ENCODE measurements at places on chromosomes 4 and X.

GRCh38 chrX:19121898-19122640 lies at the start of gene ADGRG2:
ADGRG2 (minus strand) TSS chrX:19122468; CDS start chrX:19068834, 53,634 bp downstream.
- no peak for DNase-seq

- DNase-seq, result no peak
Measured at GRCh38 chr4:89836031-89836745, 773 bp downstream of the SNCA start.

DNA sequence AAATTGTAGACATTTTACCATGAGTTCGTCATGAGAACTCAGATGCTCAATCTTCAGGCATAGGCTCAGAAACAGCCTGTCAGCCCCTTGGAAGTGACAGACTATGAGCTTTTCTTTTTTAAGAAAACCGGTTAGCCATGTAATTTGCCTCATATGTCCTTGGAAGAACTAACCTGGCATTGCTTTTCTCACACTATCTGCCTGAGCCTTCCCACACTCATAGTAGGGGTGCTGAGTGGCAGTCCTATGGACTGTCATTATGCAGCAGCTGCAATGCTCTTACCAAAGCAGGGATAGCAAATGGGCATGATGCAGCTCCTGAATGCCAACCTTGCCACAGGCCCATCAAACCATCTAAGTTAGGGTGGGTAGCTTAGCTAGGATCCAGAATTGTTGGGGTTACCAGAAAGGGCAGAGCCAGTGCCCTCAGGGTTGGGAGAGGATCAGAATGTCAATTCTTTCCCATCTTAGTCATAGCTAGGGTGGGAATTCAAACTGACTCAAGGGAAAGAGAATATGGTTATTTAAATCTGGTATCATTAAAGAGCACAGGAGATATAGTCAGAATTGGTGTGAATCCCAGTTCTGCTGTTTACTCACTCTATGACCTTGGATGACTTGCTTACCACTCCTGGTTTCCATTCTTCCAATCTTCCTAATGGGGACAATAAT lies 230.6 kb upstream of the CPEB2 start:
- no peak for DNase-seq

GRCh38 chr4:110296892-110297291 lies 98.5 kb upstream of the ELOVL6 start:
- no peak for DNase-seq

DNA sequence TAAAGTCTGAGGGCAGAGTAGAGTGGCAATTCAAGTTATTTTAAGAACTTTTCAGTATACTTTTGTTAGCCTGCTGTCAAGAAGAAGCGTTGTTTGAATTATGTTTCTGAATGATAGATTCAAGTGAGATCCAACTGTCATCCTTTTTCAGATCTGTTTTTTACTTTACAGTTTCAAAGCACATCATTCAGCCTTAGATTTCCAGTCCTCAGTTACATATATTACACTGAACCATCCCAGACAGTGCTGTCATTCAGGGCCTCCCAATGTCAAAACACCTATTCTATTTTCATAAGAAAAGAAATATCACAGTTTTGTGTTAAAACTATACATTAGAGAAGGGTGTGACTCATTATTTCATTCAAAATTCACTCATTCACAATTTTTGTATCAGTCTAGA lies 856.9 kb downstream of the ADGRL3 start:
- DNase-seq, result no peak

DNA sequence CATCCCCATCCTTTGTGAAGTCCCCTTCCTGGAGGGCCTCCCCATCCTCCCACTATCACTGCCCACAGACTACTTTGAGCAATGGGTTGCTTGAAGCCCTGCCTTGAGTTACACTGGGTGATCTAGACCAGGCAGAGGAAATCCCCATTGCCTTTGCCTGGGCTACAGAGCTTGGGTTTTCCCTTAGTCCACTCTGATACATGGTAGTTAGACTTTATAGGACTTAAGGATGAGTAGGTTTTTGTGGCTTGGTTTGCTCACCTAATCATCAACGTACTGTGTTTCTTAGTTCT lies 56.6 kb downstream of the TMEM131L start:
- DNase-seq, result peak; percentile 29
